Pancreas (tissue), 10 donors: ENCODE measurements at places on chromosomes 1 and 21.

DNA sequence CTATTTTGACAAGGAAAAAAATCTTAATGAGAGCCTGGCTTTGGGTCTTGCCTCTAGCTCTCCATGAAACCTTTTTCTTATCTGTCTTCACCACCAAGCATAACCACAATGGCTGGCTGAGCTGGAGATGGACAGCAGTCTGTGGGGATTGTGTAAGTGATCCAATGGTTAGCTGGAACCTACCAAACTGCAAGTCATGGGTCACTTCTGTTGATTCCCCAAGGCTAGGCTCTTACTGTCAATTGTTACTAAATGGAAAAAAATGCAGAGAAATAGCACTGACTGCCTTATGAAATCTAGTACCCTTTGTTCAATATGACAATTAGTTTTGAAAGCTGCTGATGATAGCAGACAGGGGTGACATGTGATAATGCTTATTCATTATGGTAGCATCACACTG lies 359.0 kb downstream of the ST6GALNAC3 start:
- no peak for DNase-seq

GRCh38 chr1:78483903-78484302 lies 6.9 kb upstream of the PTGFR start:
- no peak for DNase-seq

DNA sequence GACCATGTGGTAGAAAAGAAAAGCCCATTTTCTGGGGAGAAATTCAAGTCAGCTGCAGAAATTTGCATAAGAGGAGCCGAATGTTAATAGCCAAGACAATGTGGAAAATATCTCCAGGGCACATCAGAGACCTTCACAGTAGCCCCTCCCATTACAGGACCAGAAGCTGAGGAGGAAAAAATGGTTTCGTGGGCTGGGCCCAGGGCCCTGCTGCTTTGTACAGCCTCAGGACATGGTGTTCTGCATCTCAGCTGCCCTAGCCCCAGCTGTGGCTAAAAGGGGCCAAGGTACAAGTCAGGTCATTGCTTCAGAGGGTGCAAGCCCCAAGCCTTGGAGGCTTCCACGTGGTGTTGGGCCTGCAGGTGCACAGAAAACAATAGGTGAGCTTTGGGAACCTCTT lies 108.3 kb downstream of the DMRTB1 start:
- no peak for DNase-seq

- DNase-seq, result no peak
Measured at GRCh38 chr21:22544747-22545146, 1546.5 kb downstream of the NCAM2 start.

GRCh38 chr1:71695821-71696220 lies 586.5 kb downstream of the NEGR1 start:
- DNase-seq, result no peak

- no peak for DNase-seq
Measured at GRCh38 chr1:113515498-113515897, 125.2 kb downstream of the MAGI3 start.

GRCh38 chr1:145720556-145720877 lies 1.2 kb downstream of the CD160 start:
- no peak for DNase-seq

- no peak for DNase-seq
Measured at GRCh38 chr1:36458910-36459309, 5.3 kb downstream of the MRPS15 start.

DNA sequence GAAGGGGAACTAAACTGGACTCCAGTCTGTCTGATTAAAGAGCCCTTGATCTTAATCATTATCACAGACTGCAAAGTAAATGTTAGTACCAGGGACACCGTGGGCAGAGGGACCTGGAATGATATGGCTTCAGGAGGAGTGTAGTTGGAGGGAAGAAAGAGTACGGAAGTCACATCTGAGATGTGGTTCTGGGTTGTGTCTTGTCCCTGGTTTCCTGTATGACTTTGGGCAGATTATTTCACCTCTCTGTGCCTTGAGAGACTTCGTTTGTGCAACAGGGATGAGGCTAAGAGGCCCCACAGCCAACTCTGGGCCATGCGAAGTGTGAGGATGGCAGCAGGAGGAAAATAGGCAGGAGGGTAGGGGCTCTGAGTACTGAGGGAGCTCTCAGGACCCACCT lies 76.1 kb upstream of the SLC2A1 start:
- DNase-seq, result no peak

DNA sequence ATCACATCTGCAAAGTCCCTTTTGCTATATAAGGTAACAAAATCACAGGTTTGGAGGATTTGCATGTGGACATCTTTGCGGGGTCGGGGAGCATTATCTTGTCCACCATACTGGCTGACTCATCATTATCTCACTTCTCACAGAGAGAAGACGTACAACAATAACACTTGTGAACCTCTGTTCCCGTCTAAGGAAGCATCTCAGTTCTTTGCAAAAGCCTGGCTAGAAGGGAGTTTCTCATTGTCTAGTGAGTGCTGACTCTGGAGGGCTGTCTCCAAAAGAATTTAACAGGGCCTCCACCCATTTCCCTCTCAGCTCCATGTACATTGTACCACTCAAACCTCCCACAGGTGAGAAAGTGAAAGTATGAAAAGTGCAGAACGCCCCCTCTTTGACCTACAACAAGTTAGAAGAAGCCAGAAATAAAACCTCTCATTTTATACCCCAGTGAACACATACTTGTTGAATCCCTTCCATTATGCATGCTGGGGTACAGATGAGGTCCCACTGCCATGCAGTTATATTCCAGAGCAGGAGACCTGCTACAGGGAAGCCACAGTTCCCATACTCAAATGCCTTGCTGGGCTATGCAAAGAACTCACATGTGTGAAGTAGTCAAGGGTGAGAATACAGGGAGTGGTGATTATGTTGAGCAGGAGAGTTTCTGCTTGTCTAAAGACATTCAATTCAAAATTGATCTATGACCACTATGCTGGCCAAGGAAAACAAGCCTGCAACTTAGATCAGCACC lies 121.7 kb upstream of the PRDX6 start:
- no peak for DNase-seq

GRCh38 chr1:5896706-5897660 lies 95.2 kb downstream of the NPHP4 start:
- no peak for DNase-seq

GRCh38 chr1:9071554-9072235 lies 2.3 kb upstream of the SLC2A5 start:
- DNase-seq, result no peak

DNA sequence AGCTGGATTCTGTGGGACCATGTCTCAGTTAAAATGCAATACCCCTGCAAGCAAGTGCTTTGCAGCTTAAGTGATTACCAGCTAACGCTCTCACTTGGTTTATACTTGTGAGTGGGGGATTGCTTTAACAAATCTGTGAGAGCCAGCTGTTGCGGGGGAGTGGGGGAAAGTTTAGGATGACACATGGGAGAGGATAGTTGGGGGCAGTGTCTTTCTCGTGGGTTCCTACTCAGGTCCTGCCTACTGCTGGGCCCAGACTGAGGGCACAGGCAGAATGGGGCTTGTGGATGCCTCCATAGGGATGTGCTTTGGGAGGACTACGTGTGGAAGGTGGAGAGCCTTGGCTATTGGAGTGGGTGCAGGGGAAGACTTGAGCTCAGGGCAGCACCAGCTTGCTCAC lies 60.1 kb downstream of the ELK4 start:
- no peak for DNase-seq

GRCh38 chr1:2415801-2416208 lies 3.4 kb upstream of the PEX10 start:
- DNase-seq, result no peak

GRCh38 chr1:89088572-89088971 lies 23.6 kb upstream of the GBP1 start:
- no peak for DNase-seq

DNA sequence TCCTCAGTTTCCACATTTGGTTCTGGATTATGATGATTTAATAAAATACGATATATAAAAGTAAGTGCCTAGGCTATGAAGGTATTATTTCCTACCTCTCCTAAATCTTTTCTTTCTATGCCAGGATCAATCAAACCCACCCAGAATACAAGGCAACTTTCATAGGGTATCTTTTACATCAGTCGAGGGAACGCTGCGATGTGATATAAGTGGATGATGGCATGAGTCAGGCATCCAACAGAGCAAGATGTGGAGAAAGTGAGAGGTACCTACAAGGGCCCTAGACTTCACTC lies 781 bp downstream of the TTLL7 start:
- no peak for DNase-seq

DNA sequence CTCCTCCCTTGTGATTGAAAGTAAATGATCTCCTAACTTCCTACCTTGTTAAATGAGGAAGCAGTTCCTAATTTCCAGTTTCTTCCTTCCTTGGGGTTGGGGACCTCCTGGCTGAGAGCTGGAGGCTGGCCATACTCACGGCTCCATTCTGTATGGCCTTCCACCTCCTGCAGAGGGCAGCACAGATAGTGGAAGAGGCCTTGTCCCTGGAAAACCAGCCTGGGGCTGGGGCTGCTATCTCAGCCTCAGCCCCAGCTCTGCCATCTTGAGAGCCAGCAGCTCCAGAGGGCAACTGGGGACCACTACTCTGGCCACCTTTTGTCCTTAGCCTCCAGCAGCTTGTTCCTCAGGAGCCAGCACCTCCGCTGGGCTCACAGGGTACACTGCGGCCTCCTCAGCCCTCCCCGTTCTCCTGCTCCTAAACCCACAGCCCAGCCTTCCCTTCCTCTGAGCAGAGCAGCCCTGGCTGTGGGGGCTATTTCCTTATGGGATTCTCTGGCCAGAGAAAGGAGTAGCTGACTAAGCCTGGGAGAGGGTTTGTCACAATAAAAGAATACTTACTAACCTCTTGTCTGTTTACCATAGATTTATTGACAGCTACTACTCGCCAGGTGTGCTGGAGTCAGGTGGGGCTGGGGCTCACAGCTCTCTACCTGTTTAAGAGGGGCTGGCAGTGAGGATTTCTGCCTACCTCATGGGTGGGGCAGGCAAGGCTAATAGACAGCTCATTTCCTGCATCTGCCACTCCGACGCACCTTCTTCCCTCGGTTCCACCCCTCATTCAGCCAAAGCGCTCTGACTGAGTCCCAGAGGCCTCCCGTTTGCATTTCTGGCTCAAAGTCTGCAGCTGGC lies 6.3 kb downstream of the TMEM234 start:
- DNase-seq, result peak; percentile 48

- DNase-seq, result no peak
Measured at GRCh38 chr1:111141245-111142220, 1.5 kb downstream of the CEPT1 start.

- DNase-seq, result no peak
Measured at GRCh38 chr1:43648221-43648847, 1.6 kb upstream of the KDM4A start.
